ENCODE measurements at places on chromosomes 5 and 9. TPM values are rescaled to one million over a fixed set of nuclear protein-coding genes. Genes with fewer than 3 reads are reported as not detected.

- H3K27ac ChIP-seq, result no peak overlapping the region
- no peak overlapping the region for H3K4me3 ChIP-seq
- peaks cover 24% of the 10 kb centered on the region for H3K4me1 ChIP-seq
- DNase-seq, result no peak
These were observed 24.6 kb downstream of the DENND4C start for GRCh38 chr9:19255112-19255511.

- H3K36me3 ChIP-seq, result peaks cover 1% of the 10 kb centered on the region
- peaks cover 6% of the 10 kb centered on the region for H3K4me1 ChIP-seq
- H3K4me3 ChIP-seq, result no peak overlapping the region
These were observed 283.9 kb downstream of the ADAMTS6 start for GRCh38 chr5:65197531-65198455.

DNA sequence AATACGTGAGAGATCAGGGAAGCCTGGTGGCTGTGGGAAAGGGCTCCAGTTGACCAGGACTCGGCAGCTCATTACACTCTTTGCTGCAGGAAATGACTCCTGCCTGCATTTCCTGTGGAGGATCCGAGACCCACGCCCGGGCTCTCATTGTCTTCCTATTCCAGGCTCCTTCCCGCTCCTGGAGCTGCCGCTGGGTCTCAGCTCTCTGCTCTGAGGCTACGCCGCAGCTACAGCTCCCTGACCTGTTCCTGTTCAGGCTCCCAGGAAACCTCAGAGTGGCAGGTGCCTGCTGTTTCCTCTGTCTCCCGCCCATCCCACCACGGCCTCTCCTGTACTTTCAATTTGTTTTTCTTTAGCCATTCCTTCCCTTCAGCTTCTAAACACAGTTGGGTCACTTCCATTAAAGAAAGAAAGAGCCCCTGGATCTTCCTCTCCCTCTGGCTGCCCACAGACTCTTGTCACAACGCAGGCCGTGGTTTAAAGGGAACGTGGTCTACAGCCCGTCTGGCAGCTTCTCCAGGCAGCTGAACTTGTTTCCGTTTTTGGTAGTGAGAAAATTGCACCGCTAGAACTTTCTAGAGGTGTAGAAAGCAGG is 71.5 kb downstream of the IL6ST start:
- no peak for DNase-seq
- no peaks in the 10 kb centered on the region for H3K36me3 ChIP-seq
- H3K4me3 ChIP-seq, result no peak overlapping the region
- peaks cover 4% of the 10 kb centered on the region for H3K4me1 ChIP-seq
- no peaks in the 10 kb centered on the region for H3K27me3 ChIP-seq

- H3K36me3 ChIP-seq, result peaks cover 29% of the 10 kb centered on the region
- no peak overlapping the region for H3K4me3 ChIP-seq
- H3K27me3 ChIP-seq, result peaks cover 5% of the 10 kb centered on the region
- DNase-seq, result no peak
- peaks cover 7% of the 10 kb centered on the region for H3K4me1 ChIP-seq
These were observed 37.4 kb downstream of the NSUN2 start for GRCh38 chr5:6595405-6595804.

DNA sequence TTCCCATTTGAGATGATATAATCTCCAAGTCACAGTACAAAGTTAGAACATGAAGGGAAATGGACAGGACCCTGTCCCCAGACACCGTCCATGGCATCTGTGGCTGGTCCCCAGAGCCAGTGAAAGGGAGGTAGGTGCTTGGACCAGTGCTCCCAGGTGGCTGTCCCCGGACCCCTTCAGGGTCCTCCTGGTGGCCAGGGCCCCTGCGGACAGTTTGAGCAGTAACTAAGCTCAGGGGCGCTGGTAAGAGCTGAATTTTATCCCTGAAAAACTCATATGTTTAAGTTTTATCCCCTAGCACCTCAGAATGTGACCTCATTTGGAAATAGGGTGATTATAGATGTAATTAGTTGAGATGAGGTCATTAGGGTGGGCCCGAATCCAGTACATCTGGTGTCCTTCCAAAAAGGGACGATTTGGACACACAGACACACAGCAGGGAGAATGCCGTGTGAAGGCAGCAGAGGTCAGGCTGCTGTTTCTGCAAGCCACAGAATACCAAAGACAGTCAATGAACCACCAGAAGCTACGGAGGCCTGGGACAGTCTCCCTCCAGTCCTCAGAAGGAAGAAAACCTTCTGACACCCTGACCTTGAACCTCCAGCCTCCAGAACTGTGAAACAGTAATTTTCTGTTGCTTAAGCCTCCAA is 185.0 kb downstream of the ATPSCKMT start:
- no peak overlapping the region for H3K27ac ChIP-seq
- no peaks in the 10 kb centered on the region for H3K4me1 ChIP-seq
- no peak overlapping the region for H3K4me3 ChIP-seq
- no peaks in the 10 kb centered on the region for H3K36me3 ChIP-seq
- DNase-seq, result no peak
- peaks cover 64% of the 10 kb centered on the region for H3K27me3 ChIP-seq

DNA sequence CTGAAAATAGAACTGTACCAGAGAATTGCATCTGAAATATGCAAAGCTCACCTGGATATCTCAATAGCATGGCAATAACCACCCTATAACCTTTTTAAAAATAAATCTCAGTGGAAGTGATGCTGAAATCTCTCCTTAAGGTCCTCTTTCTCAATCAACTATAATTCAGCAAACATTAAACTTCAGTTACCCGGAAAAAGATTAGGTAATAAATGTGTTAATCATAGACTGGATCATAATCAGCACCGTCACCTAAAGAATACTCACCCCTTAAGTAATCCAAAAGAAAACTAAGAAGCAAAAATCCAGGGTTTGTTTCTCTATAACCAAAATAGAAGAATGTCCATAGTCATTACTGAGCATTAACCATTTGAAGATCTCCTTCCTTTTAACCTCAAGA is 44.3 kb upstream of the DENND4C start:
- DNase-seq, result no peak
- H3K36me3 ChIP-seq, result peaks cover 2% of the 10 kb centered on the region
- peak overlapping the region; percentile 22 for H3K27ac ChIP-seq
- no peaks in the 10 kb centered on the region for H3K27me3 ChIP-seq
- H3K4me1 ChIP-seq, result peaks cover 8% of the 10 kb centered on the region

- DNase-seq, result no peak
- H3K4me1 ChIP-seq, result peaks cover 23% of the 10 kb centered on the region
- peak overlapping the region; percentile 86 for H3K27ac ChIP-seq
- H3K27me3 ChIP-seq, result no peaks in the 10 kb centered on the region
- H3K4me3 ChIP-seq, result no peak overlapping the region
- H3K36me3 ChIP-seq, result peaks cover 9% of the 10 kb centered on the region
These were observed 16.8 kb downstream of the SNX18 start for GRCh38 chr5:54534191-54535004.

DNA sequence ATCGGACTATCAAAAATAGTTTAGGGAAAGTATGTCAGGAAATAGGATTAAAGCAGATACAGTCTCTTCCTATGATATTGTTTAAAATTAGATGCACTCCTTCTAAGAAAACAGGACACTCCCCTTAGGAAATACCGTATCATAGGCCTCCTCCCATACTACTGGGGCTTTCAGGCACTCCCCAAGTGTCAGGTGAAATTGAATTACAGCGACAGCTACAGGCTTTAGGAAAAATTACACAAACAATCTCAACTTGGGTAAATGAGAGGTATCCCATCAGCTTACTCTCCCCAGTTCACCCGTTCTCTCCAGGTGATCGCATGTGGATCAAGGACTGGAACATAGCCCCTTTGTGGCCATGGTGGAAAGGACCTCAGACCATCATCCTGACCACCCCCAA is 110.4 kb upstream of the EPB41L4A start:
- DNase-seq, result no peak
- no peak overlapping the region for H3K4me3 ChIP-seq
- H3K36me3 ChIP-seq, result no peaks in the 10 kb centered on the region
- no peak overlapping the region for H3K27ac ChIP-seq

- no peaks in the 10 kb centered on the region for H3K4me1 ChIP-seq
- H3K27me3 ChIP-seq, result no peaks in the 10 kb centered on the region
- H3K27ac ChIP-seq, result no peak overlapping the region
- peaks cover 32% of the 10 kb centered on the region for H3K36me3 ChIP-seq
These were observed 29.2 kb downstream of the NSUN2 start for GRCh38 chr5:6603643-6604042.

- no peak overlapping the region for H3K4me3 ChIP-seq
- DNase-seq, result no peak
- no peak overlapping the region for H3K27ac ChIP-seq
- H3K36me3 ChIP-seq, result no peaks in the 10 kb centered on the region
- H3K27me3 ChIP-seq, result peaks cover 33% of the 10 kb centered on the region
- no peaks in the 10 kb centered on the region for H3K4me1 ChIP-seq
These were observed 41.7 kb upstream of the CEP72 start for GRCh38 chr5:570446-570845.

GRCh38 chr5:116157902-116158301 is 73.1 kb downstream of the COMMD10 start:
- no peak overlapping the region for H3K4me3 ChIP-seq
- H3K4me1 ChIP-seq, result peaks cover 11% of the 10 kb centered on the region
- H3K27me3 ChIP-seq, result no peaks in the 10 kb centered on the region

GRCh38 chr9:134502809-134503211 is 138.8 kb upstream of the COL5A1 start:
- H3K36me3 ChIP-seq, result no peaks in the 10 kb centered on the region
- H3K4me1 ChIP-seq, result no peaks in the 10 kb centered on the region
- DNase-seq, result no peak
- no peaks in the 10 kb centered on the region for H3K27me3 ChIP-seq

DNA sequence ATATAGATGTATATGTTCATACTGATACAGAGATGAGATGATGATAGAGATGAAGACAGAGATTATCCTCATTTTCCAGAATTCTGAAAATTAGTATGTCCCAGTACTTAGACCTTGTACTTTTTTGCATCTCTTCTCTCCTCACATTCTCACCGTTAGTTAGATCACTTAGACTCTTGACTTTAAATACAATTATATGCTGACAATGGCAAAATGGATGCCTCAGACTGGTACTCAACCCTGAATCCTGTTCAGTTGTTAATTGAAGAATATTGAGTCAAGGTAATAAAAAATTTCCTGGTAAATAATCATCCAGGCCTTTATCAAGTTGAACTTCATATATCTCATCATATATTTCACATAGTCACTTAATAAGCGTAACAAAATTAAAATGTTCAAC is 505.4 kb downstream of the EFNA5 start:
- no peaks in the 10 kb centered on the region for H3K27me3 ChIP-seq
- peaks cover 6% of the 10 kb centered on the region for H3K4me1 ChIP-seq
- no peak overlapping the region for H3K4me3 ChIP-seq

DNA sequence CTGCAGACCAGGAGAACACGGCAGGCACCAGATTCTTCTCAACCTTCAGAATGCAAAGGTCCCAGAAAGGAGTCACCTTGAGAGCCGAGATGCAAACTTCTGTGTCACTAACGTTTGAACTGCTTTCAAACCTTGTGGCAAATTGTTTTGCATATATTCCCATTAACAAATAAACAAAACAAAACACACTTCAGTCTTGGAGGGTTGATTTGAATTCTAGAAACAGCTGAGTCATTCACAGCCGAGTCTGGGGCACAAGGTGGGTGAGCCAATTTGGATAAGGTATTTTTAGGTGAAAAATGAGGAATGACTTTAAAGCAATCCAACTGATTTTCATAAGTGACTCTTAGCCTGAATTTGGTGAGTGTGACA is 38.8 kb upstream of the ANKRD33B start:
- H3K27ac ChIP-seq, result no peak overlapping the region
- peaks cover 10% of the 10 kb centered on the region for H3K27me3 ChIP-seq
- H3K4me3 ChIP-seq, result no peak overlapping the region
- no peak for DNase-seq
- H3K4me1 ChIP-seq, result peaks cover 4% of the 10 kb centered on the region
- no peaks in the 10 kb centered on the region for H3K36me3 ChIP-seq

DNA sequence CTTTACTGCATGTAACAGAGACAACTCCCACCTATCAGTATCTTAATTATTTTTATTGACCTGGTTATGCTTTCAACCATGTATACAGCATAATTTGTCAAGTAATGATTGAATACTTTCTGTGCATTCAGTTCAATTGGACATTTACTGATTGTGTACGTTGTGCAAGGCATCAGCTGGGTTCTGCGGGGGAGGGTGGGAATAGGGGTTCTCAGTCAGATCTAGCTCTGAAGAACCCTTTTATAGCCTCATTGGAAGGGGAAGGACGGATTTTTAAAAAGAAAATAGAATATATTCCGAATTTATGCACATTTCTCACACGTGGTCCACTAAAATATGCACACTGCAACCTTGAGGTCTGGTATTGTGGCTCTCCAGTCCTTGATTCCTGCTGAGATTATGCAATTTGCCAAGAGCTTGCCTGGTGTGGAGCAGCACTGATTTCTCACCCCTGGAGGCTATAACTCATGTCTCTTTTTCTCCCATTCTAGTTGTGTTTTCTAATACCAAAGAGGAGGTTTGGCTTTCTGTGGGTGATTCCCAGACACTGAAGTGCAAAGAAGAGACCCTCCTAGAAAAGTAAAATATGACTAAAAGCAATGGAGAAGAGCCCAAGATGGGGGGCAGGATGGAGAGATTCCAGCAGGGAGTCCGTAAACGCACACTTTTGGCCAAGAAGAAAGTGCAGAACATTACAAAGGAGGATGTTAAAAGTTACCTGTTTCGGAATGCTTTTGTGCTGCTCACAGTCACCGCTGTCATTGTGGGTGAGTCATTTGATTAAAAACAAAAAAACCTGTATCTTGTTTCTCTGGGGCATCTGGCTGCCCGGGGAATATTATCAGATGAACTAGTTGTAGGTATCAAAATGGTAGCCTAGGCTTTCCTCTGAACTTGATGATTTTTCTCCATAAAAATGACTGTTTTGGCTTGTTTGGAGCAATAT is 1.7 kb downstream of the SLC1A3 start:
- peak overlapping the region; percentile 22 for H3K27ac ChIP-seq
- H3K4me1 ChIP-seq, result peaks cover 32% of the 10 kb centered on the region
- H3K27me3 ChIP-seq, result peaks cover 6% of the 10 kb centered on the region
- H3K4me3 ChIP-seq, result peak overlapping the region; percentile 36
- no peak for DNase-seq

DNA sequence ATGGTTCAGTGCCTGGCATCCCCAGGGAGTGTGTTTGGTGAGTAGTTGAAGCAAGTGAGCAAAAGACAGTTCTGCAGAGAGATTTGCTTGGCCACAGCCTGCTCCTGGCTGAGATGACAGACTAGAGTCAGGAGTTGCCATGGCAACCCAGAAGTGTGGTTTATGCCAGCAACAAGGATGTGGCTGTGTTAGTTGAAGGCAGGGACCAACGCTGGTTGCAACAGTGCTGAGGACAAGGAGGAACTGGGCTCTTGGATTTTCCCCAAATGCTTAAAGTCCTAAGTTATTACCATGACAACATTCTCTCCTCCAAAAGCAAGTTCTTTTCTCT is 2.7 kb downstream of the NXNL2 start:
- DNase-seq, result no peak
- no peak overlapping the region for H3K27ac ChIP-seq
- no peak overlapping the region for H3K4me3 ChIP-seq
- H3K27me3 ChIP-seq, result peaks cover 56% of the 10 kb centered on the region
- H3K4me1 ChIP-seq, result peaks cover 5% of the 10 kb centered on the region
- no peaks in the 10 kb centered on the region for H3K36me3 ChIP-seq

GRCh38 chr9:136683755-136684154 is 3.5 kb downstream of the AGPAT2 start:
- H3K27me3 ChIP-seq, result peaks cover 3% of the 10 kb centered on the region
- H3K36me3 ChIP-seq, result no peaks in the 10 kb centered on the region
- DNase-seq, result no peak
- H3K4me1 ChIP-seq, result peaks cover 6% of the 10 kb centered on the region

- no peaks in the 10 kb centered on the region for H3K27me3 ChIP-seq
- no peak for DNase-seq
- H3K36me3 ChIP-seq, result peaks cover 27% of the 10 kb centered on the region
- no peak overlapping the region for H3K4me3 ChIP-seq
These were observed 14.2 kb downstream of the RIC1 start for GRCh38 chr9:5643005-5643624.

BHMT2 gene
- total RNA-seq, result 0.64 TPM

KLF9 gene
- 0.57 TPM for total RNA-seq

GFI1B gene
- total RNA-seq, result not detected

ASPN gene
- total RNA-seq, result not detected

SFXN1 gene
- 73.2 TPM for total RNA-seq

FOXD4L3 gene
- total RNA-seq, result 0.36 TPM

ENC1 gene
- total RNA-seq, result 78.7 TPM

PDZD2 gene
- total RNA-seq, result 2.4 TPM

EIF4EBP3 gene
- 6.7 TPM for total RNA-seq

BARHL1 gene
- not detected for total RNA-seq
